ENCODE measurements at places on chromosomes 7 and 10.

GRCh38 chr10:91088300-91089140 is 131.9 kb upstream of the PCGF5 start:
- no peak for DNase-seq

- no peak for DNase-seq
Measured at GRCh38 chr7:40220421-40220911, 85.7 kb downstream of the SUGCT start.

GRCh38 chr10:109940553-109940952 is 17.2 kb upstream of the XPNPEP1 start:
- DNase-seq: no peak

- no peak for DNase-seq
Measured at GRCh38 chr10:113475381-113475807, 77.5 kb upstream of the HABP2 start.

GRCh38 chr7:129176916-129177710 is 11.3 kb upstream of the SMO start:
- no peak for DNase-seq

GRCh38 chr10:58642916-58643428 is 130.3 kb downstream of the BICC1 start:
- DNase-seq: no peak

DNA sequence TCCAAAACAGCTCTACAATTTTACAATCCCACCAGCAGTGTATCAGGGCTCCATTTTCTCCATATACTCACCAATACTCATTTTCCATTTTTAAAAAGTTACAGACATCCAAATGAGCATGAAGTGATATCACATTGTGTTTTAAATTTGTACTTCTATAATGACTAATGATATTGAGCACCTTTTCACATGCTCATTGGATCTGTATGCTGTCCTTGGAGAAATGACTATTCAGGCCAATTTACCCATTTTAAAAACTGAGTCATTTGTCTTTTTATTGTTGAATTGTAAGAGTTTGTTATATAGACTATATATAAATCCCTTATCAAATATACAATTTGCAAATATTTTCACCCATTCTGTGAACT is 162.0 kb downstream of the MAGI2 start:
- no peak for DNase-seq

GRCh38 chr10:33395201-33395600 is 60.7 kb upstream of the NRP1 start:
- DNase-seq: no peak

- no peak for DNase-seq
Measured at GRCh38 chr10:116974456-116975005, 30.5 kb downstream of the SHTN1 start.

- DNase-seq: no peak
Measured at GRCh38 chr7:4144172-4144701, 537.9 kb upstream of the FOXK1 start.

GRCh38 chr10:26628395-26628794 is 69.1 kb upstream of the PDSS1 start:
- DNase-seq: no peak

- no peak for DNase-seq
Measured at GRCh38 chr10:88473989-88474883, 108.9 kb downstream of the RNLS start.

- DNase-seq: no peak
Measured at GRCh38 chr7:139106959-139107358, 2.6 kb downstream of the ZC3HAV1 start.

GRCh38 chr7:72080865-72081510 is 331.1 kb downstream of the CALN1 start:
- DNase-seq: no peak

DNA sequence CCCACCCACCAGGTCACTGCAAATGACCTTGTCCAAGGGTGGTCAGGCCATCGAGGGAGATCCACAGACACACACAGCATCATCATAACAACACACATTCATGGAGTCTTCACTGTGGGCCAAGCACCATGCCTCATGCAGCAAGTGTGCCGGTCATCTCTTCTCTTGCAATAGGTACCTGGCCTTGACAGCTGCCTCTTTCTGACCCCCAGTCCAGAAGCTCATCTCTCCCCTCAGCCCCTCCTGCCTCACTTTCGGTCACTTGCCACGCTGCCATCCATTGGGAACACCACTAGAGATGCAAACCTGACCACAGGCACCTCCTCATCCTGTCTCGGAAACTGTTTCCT is 75.9 kb downstream of the OAT start:
- DNase-seq: no peak

DNA sequence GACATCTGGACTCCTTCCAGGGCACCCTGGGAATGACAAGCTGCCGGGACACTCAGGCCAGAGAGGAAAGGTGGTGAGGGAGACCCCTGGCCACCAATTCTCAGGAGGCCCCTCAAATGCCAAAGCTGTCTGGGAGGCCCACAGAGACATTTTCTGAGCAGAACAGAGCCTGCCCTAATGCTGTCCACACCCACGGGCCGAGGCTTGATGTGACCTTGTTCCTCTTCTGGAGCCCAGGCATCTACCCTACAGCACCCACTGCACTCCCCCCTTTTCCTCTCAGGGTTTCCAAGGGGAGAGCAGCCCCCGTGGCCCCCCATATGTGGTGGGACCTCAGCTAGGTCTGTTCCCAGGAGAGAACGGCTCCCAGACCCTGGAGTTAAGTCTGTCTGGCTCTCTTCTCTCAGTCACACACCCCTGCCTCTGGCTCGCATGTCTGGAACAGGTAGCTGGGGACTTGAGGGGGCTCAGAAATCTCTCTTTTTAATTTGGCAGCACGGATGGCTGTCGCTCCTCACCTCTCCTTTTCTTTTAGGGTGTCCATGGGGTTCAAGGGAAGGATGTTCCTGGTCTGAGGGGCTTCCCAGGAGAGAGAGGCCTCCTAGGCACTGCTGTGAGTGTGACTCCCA is 16.8 kb upstream of the VOPP1 start:
- DNase-seq: no peak

GRCh38 chr10:52318822-52319464 is 4.9 kb downstream of the DKK1 start:
- DNase-seq: no peak

DNA sequence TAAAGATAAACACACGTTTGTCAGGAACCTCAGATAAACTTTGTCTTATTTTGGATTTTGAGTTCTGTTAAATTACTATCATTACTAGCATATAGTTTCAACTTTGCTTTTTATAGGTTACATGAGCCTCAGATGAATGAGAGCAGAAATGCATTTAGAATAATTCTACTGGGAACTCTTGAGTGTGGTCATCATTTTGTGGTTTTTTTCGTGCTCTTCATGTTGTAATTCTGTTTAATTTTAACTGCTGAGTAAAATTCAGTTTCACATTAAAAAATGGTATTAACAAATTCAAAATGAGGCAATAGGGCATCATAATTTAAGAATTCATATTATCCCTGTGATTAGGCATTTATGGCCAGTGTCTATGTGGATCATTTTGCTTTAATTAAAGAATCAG is 72.9 kb downstream of the GNAI1 start:
- DNase-seq: no peak

- DNase-seq: no peak
Measured at GRCh38 chr7:100567031-100567730, 6.5 kb downstream of the SAP25 start.

DNA sequence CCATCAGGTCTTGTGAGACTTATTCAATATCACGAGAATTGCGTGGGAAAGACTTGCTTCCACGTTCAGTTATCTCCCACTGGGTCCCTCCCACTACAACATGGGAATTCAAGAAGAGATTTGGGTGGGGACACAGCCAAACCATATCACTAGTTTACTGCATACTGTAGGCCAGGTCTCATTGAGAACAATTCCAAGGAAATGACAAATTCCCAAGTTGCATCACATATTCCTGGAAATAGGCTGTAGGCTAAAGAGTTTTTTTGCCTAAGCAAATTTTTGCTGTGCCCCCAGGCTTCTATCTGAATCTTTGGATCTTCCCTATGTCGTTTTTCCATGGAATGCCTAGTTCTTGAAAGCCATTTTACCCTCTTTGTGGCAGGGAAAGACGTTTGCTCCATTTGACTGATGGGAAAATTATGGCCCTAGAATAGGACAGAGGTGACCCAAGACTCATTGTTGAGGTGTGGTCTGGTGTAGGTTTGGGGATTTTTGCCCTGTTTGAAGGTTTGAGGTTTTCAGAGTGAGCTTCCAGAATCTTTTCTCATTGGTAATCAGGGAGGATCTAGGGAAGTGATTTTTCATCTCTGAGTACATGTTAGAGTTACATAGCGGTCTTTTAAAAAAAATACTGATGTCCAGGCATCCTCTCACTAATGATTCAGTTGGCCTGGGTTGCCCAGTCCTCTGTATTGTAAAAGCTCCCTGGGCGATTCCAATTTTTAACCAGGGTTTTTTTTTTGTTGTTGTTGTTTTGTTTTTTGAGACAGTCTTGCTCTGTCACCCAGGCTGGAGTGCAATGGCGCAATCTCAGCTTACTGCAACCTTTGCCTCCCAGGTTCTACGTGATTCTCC is 44.4 kb downstream of the TACR2 start:
- DNase-seq: no peak

- DNase-seq: no peak
Measured at GRCh38 chr10:11204351-11204942, 186.8 kb downstream of the CELF2 start.

DNA sequence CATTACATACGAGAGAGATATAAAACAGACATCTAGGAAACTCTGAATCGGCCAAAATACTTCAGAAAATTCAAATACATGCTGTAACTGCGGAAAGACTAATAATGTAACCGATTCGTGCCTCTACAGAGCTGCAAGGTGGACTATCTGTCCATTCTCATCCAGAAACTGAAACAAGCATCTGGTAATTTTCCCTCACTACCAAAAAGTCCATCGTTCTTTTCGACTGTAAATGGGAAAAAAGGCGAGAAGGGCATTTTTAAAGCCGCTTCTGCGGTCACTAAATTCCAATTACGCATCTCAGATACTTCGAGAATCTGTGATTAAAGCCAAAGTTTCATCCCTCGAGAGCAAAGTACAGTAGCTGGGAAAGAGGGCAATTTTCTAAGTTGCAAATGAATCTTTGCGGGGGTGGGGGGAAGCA is 1.3 kb downstream of the OGA start:
- DNase-seq: no peak

GRCh38 chr10:14612873-14613587 is 161.7 kb downstream of the FAM107B start:
- no peak for DNase-seq

GRCh38 chr10:25101461-25102146 is 73.2 kb upstream of the GPR158 start:
- no peak for DNase-seq

DNA sequence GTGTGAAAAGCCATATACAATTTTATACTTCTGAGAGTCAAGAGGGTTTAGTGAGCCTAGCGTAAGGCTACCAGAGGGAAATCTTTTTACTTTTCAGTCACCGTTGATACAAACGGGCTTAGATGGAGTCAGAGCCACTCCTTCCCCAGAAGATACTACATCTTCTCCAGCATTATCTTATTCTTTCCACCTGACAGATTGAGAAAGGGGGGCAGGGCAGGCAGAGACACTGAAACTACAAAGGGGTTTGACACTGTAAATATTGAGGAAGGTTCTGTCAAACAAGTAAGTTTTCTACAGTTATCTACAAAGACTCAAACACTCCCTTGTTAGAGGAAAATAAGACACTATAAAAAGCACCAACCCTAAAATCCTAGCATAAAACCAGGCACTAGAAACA is 100.0 kb downstream of the RELN start:
- DNase-seq: no peak

DNA sequence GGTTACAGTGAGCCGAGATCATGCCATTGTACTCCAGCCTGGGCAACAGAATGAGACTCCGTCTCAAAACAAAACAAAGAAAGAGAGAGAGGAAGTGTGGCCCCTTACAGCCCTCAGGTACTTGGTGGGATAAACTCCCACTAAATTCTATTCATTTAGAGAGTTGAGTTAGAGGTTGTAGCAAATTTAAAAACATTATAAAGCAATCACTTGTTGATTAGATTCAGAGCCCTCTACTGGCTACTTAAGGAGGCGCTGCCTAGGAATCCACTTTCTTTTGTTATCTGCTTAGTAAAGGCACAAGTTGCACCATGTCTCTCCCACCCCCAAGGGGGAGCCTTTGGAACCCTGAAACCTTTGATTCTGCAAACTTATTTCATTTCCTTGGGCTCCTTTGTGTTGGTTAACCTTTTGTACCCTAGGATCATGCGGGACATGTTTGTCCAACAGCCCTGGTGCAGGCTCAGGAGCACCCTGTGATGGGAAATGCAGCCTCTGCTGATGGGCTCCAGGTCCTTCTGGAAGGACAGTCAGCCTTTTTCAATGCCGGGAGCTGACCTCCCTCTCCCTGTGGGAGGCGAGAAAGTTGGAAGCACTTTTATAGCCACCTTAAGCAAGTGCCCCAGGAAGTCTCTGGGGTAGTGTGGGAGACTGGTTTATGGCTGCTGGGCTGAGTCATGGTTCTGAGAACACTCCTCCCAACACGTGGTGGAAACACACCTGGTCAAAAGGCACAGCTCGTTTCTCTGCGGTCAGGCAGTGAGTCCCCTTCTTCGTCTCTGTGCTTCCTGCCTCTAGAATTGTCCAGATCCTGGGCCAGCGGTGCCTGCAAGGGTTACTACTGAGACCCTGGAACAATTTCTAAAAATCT is 2.3 kb downstream of the HKDC1 start:
- peak; percentile 70 for DNase-seq

DNA sequence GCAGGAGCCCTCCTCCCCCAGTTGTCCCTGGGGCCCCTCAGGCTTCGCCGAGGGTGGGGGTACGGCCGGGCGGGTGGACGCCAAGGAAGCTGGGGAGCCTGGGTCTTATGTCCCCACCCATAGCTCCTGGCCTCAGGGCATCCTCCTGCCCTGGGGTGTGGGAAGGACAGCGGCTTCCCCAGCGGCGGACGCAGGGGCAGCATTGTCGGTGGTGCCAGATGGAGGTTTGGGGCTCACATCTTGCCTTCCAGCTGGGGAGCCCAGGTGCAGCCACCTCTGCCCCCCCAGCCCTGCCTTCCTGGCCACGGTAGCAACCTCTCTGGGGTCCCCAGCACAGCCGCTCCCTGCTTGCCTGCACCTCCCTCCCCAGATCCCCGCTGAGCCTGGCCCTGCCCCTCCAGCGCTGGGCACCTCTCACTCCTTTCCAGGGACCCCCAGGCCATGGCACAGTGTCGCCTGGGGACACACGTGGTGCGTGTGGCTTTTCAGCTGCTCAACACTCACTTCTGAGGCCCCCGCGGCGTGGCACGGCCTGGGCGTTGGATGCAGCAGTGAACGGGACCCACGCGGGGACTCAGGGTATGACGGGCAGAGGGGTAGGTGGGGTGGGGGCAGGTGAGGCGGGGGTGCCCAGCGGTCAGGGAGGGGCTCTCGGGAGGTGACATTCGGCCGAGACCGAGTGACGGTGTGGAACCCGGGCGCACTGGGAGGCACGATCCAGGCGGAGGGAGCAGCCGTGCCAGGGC is 53.1 kb downstream of the UNCX start:
- DNase-seq: no peak

All from stimulated activated naive B cell treated with anti-CD40 and anti-IgM and Interleukin-4, amounts not matched to agents 10 μg/mL and 1 μg/mL and 100 μg/mL, for 72 hours (primary cell).